ENCODE measurements at places on chromosomes 2 and 18.
A peak's percentile ranks its signal among the peaks of the same experiment; 100 is the strongest.

- no peak for DNase-seq
These were observed 16.9 kb downstream of the CROCC2 start for GRCh38 chr2:240922982-240923537.

GRCh38 chr2:112588611-112589045, 4.2 kb downstream of the CHCHD5 start:
- DNase-seq: no peak

DNA sequence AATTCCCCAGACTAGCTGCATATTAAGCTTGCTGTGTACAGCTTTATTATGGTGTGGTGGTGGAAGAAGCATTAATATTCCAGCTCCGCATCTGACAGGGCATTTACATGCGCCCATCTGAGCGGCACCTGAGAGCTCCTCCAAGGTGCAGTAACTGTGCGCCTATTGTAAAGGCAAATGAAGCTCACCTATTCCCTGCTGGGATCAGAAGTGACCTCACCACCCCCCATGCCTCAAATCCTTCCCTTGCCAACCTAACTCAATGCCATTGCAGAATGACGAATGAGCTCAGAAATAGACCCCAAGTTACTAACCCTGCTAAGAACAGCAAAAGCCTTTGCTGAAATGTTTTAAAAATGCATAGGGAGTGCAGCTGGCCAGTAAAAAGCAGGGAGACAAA, 14.3 kb downstream of the BCL11A start:
- no peak for DNase-seq

DNA sequence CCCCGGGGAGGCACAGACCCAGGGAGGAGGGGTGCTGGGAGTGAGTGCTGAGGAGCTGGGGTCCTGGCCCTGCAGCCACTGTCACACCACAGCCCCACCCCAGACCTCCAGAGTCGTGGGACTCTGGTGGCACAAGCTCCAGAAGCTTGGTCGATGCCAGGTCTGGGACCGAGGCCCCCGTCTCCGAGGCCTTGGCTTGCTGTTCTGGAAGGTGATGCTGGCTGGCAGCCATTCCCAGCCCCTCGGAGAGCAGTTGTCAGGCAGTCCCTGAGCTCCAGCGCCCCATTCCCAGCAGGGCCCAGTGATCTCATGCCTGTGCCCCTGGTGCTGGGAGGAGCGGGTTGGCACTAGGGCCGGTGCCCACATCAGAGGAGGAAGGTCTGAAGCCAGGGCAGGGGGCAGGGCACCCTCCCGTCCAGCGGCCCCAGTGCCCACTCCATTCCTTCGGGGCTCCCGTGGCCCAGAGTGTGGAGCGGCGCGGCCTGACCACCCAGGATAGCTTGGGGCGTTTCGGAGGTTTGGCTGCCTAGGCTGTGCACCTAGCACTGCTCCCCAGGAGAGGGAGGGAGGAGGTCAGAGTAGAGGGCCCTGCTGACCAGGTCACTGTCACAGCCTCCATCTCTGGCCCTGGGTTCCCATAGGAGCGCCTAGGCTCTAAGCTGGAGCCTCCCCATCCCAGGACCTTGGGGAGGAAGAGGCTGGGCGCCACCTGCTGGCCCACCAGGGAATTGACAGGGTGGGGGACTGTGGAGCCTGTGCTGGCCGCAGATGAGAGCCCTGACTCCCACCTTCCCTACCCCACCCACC, 16.8 kb upstream of the ALPI start:
- peak; percentile 29 for DNase-seq

DNA sequence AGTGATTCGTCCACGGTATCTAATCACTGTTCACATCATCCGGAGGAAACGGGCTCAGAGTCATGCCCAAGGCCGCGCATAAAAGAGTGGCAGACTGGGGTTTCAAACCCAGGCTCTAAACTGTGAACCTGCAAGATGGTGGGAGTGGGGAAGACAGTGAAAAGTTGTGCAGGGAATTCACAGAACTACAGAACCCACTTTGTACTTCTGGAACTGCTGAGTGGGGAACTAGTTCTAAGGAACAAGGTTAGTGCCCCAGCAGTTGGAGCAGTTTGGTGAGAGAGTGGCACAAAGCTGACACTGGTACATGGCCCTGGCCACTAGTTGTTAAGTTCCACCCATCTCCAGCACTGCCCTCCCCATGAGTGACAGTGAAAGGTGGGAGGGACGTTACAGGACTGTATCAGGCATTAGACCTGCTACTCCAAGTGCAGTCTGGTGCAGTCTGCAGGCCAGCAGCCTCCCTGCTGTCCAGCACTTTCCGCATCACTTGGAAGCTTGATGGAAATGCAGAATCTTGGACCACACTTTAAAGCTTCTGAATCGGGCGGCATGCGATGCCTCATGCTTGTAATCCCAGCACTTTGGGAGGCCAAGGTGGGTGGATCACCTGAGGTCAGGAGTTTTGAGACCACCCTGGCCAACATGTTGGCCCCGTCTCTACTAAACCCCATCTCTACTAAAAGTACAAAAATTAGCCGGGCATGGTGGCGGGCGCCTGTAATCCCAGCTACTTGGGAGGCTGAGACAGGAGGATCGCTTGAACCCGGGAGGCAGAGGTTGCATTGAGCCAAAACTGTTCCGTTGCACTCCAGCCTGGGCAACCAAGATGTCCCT, 47.3 kb downstream of the C2orf42 start:
- DNase-seq: peak; percentile 45

GRCh38 chr2:110852541-110853263, 120.3 kb downstream of the ACOXL start:
- DNase-seq: peak; percentile 58

GRCh38 chr2:214104219-214104618, 306.6 kb upstream of the VWC2L start:
- no peak for DNase-seq

All from effector memory CD8-positive, alpha-beta T cell (primary cell).